ENCODE measurements at places on chromosomes 2 and 18. TPM values are rescaled to one million over a fixed set of nuclear protein-coding genes. Genes with fewer than 3 reads are reported as not detected.

- DNase-seq, result no peak
These were observed 447.4 kb upstream of the PKDCC start for GRCh38 chr2:41600460-41600859.

DNA sequence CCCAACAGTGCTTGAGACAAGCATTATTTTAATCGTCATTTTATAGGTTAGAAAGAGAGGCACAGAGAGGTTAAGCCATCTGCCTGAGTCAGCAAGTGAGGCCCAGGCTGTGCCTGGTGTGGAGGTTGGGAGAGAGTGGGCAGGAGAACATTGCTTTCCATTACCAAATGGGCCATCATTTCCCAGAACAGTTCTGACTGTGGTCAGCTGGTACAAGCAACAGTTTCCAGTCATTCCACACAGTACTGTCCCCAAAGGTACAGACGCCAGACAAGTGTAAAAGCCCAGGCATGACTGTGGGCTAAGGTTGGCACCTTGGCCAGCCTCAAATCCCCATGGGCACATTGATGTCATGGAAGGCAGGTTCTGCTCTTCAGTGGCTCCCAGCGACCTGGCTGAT, 98.2 kb upstream of the LCLAT1 start:
- DNase-seq, result no peak

GRCh38 chr2:31504311-31504710, 76.4 kb downstream of the SRD5A2 start:
- DNase-seq, result no peak

The TXNDC9 gene
- 44.5 TPM for total RNA-seq

- DNase-seq, result no peak
These were observed 39.7 kb upstream of the MAP4K4 start for GRCh38 chr2:101657787-101658186.

The HOXD1 gene
- not detected for total RNA-seq

Data from HFFc6 (cell line).